ENCODE measurements at places on chromosomes 5 and 9. TPM values are rescaled to one million over a fixed set of nuclear protein-coding genes. Genes with fewer than 3 reads are reported as not detected.

DNA sequence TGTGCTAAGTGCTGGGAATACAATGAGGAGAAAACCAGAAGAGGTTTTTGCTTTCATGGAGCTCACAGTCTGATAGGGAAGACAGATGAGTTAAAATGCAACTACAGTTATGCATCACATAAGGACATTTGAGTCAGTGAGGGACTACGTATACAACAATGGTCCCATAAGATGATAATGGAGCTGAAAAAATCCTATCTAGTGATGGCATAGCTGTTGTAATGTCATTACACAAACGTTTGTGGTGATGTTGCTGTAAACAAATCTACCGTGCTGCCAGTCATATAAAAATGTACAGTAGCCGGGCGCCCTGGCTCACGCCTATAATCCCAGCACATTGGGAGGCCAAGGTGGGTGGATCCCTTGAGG is 110.1 kb upstream of the RAD23B start:
- no peak for DNase-seq

DNA sequence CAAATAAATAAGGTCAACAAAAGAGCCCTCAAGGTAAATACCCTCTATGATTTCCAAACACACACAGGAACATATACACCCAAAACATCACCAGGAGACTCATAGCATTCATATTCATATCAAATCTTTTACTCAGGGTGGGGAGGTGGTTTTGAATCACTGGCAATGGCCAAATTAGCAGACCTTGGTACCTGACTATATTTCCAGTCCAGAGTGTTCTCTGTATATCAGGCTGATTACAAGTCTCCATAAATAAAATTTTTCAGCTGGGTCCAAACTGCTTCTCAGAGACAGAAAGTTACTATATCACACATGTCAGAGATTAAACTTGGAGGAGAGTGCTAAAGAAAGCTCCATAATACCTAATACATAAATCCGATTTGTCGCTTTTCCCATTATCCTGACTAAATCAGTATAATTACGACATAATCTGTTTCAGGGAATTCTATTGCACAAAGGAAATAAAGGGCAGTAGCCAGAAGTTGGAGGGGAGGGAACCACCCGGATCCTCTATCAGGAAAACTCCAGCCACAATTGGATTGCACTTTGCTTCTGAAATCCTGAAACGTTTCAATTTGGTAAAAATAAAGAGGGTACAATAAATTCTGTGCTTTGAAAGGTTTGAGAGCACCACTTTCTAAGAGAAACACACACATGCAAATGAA is 7.0 kb upstream of the GOLGA1 start:
- no peak for DNase-seq

GRCh38 chr9:87064311-87064710 is 117.0 kb upstream of the GAS1 start:
- DNase-seq, result no peak

- no peak for DNase-seq
Measured at GRCh38 chr5:144120661-144121180, 49.7 kb downstream of the YIPF5 start.

DNA sequence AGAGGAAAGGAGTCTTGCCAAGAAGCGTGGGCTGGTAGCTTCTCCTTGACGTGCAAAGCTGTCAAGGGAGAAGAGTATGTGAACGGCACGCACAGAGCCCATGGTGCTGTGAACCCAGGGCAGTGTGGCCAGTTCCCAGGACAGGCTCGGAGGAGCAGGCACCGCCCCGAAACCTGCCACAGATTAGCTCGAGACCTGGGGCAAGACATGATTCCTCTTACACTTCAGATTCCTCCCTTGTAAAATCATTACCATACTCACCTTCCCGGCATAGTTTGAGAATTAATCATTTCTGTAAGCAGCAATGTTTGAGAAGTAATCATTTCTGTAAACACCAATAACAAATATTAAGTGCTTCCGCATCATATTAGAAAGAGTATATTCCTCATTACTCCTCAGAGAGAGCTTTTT is 19.9 kb downstream of the GOLM1 start:
- no peak for DNase-seq

TOMM5 gene
- 113 TPM for polyA plus RNA-seq

SPATA31E1 gene
- not detected for polyA plus RNA-seq

OBP2B gene
- polyA plus RNA-seq, result not detected

LHX6 gene
- polyA plus RNA-seq, result 2.6 TPM

PITX1 gene
- 5.9 TPM for polyA plus RNA-seq

SPEF2 gene
- 0.19 TPM for polyA plus RNA-seq

PCDHA12 gene
- 0.66 TPM for polyA plus RNA-seq
